SK-N-MC (cell line): ENCODE measurements at places on chromosomes 3 and 15.

GRCh38 chr3:197000211-197000610, 29.4 kb downstream of the MELTF start:
- DNase-seq = no peak

GRCh38 chr3:87246662-87247429, 19.7 kb downstream of the CHMP2B start:
- DNase-seq = no peak

DNA sequence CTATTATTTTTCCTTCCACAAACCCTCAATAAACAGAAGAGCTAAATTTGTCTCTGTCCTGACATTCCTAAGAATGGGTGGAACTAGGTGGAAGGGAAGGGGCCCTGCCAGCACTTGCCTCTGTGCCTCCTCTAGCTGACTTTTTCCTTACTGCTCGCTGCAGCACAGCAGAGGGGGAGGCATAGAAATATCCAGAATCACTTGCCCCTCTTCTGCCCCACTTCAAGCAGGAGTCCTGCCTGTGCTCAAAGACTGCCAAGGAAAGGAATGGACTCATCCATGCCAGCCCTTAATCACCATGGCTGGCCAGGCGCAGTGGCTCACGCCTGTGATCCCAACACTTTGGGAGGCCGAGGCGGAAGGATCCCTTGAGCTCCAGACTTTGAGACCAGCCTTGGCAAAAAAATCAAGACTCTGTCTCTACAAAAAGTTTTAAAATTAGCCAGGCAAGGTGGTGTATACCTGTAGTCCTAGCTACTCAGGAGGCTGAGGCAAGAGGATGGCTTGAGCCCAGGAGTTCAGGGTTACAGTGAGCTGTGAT, 51.8 kb downstream of the ADCY5 start:
- DNase-seq = no peak

DNA sequence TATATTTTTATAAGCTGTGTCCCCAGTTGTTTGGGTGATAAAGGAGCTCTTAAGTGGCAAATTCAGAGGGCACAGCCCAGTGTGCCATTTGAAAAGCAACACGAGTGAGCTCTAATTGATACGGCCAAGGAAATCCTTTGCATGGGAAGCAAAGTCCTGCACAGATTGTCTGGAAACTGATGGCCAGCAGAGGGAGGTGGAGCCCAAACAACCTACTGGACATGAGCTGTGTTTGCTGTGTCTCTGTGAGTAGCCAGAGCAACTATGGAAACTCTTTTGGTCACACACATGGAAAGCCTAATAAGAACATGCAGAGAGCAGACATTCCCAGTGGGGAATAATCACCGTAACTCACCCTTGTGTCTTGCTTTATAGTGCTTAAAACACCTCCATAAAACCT, 24.4 kb downstream of the ONECUT1 start:
- DNase-seq = no peak

DNA sequence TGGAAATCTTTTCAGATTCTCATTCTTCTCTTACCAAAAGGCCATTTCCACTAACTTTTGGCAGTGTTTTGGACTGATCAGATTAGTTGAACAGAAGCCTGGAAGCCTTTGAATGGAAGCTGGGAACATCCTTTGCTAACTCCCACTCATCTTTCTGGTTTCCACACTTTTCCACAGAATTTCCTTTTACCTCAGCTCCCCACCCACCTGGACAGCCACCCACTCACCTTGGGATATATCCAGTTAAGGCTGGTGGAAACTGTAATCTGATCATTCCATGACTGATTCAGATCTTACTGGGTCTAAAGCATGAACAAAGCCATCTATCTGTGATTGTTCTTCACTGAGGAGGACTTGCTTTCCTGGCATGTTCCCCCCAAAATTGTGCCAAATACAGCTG, 119.5 kb downstream of the CCNL1 start:
- DNase-seq = no peak

DNA sequence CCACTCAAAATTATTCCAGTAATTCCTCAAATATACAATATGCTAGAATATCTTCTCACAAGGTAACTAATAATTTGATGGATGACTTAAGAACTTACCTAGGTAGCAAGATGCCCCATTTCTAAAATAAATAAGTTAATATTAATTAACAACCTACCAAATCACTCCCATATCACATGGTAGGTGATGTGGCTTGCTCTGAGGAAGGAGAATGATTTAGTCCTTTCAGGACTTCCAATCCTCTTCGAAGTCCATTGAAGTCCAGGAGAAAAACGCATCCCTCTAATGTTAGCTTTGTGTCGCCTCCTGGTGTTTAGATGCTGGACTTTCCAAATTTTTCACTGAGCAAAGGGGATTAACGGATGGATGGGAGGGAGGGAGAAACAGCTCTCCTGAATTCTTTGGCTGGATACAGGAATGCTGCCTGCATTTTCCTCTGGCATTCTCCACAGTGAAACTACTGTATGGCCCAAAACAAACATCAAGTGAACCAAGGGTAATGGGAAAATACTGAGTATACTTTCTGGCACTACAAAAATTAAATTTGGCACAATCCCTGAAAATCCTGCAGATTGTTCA, 58.6 kb downstream of the PRICKLE2 start:
- no peak for DNase-seq

DNA sequence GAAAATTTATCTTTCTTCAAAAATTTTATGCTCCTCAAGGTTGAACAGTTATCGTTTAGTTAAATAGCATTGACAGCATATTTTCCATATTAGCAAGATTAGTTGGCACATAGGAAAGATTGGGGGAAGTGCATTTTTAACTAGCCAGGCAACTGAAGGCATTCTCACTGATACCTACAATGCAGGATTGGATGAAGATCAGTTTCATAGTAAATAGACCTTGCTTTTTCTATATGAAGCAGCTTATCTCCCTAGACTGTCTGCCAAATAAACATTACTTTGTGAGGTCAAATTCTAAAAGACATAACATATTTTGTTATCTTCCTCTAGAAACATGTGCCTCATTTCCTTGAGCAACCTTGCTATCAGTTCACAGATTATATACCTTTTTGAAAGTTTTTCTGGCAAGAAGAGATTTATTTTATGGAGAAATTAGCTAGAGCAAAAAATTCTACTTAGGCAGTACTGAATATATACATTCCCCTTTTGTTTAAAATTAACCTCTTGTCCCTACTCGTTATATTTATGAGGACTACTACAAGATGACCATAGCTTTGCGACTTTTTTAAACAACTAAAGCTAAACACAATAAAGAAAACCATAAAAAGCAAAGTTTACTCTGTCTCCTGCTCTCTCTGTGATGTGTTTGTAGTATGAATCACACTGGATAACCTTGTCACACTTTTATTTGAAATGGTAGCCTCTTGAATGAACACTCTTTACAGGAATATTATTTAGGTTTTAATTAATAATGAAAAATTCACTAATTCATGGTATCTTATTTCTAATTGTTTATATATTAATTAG, 654.9 kb upstream of the TBL1XR1 start:
- no peak for DNase-seq

DNA sequence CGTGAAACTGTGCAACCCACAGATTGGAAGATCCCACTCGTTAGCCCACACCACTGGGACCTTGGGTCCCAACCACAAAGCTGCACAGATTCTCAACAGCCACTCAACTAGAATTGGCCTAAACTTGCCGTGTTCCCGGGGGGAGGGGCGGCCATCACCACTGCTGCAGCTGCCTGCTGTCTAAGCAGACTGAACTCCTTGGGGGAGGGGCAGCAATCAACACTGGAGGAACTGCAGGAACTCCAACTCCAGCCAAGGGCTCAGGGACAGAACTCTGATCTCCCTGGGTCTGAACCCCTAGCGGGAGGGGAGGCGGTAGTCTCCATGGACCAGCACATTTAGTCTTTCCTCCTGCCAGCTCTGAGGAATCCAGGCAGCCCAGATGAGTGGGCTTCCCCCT, 205.9 kb downstream of the RSL24D1 start:
- no peak for DNase-seq

GRCh38 chr15:73856458-73857192, 16.7 kb upstream of the TBC1D21 start:
- no peak for DNase-seq

- DNase-seq = no peak
These were observed 93.6 kb upstream of the OSTN start for GRCh38 chr3:191105418-191105817.

DNA sequence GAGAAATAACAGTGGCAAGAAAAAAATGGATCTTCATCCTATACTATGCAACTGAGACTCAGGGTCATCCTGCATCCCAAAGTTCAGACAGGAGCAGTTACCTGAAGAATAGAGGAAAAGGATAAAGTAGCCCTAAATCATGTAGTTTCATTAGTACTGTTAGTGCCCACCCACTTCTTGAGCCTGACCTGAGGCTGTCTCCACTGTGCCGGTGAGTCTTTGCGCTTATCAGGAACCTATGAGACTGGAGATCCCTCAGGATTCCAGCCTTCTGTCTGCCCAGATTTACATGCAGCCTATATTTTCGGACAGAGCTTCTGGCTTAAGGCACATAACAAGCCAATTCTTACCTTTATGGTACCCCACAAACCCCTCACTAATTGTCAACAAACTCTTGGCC, 791.6 kb downstream of the ROBO1 start:
- DNase-seq = no peak

DNA sequence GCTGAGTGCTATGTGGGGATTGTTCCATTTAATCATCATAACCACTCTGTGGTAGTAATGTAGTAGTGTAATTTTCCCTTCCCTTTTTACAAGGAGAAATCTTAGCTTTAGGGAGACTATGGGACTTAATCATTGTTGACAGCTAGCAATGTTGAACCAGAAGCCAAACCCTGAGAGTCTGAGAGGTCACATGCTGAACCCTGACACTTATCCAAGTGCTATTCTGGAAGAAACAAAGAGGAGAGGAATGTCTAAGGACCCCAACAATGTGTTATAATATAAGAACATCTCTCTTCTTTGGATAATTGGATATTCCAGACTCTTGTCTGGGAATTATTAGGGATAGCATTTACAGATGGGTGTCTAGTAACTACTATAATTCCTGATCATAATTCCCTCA, 58.4 kb downstream of the GAP43 start:
- no peak for DNase-seq

GRCh38 chr3:171991166-171991565, 48.2 kb upstream of the FNDC3B start:
- no peak for DNase-seq

GRCh38 chr15:23690015-23690414, 2.9 kb upstream of the NDN start:
- DNase-seq = no peak

DNA sequence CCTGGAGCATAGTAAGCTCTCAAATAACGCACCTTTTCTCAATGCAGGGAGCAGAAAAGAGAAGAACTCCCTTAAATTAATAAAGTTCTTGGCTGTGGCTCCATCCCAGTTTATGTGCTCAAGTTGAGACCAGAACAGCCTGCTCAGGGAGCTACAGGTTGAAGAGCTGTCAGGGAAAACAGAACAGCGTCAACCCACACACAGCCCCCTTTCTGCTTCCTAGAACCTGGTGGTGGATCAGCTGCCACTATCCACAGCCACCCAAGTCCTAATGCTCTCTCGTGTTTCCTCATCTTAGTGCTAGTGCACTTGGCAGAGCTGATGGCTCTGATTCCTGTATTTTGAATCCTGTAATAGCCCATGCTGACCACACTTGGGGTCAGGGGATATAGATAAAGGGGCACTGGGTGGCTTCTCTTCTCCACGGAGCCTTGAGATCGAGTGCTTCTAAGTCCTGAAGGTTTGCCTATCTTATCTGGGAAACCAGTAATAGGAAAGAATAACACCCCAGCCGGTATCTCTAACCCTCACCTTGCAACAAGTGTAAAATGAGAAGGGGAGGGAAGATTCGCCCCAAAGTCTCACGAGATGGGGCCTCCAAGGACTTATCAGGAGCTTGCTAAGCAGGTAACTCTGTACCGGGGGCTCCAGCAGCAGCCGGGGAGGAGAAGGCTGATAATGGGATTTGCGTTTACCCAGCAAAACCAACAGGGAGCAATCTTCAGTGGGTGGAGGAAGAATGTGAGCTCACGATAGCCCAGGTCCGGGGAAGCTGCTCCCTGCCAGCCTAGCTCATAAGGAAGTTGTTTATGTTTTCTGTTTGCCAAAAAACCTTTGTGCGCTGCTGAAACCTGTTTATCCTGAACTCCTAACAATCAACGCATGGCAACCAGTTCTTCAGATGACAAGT, 136.2 kb upstream of the ICE2 start:
- no peak for DNase-seq

DNA sequence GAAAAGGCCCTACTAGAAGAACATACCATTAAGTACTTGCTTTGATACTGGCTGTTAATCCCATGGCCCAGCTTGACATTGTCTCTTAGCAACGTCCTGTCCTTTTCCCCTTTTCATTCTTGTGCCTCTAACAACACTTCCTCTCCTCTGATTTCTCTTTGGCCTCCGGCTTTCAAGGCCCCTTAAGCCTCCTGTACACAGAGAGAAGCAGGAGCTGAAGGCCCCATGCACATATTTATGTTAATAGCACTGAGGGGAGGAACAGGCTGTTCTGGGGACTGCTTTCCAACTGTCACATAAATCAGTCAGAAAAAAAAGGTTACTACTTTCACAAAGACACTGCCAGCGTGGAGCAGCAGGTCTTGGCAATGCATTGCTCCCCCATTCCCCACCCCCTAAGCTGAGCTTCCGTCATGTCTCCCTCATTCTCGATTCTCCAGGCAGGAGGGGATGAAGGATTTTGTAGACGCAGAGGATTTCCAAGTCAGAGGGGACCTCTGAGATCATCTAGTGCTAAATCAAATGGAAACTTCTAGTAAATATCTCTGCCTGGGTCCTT, 257.4 kb upstream of the ADAMTS9 start:
- no peak for DNase-seq

DNA sequence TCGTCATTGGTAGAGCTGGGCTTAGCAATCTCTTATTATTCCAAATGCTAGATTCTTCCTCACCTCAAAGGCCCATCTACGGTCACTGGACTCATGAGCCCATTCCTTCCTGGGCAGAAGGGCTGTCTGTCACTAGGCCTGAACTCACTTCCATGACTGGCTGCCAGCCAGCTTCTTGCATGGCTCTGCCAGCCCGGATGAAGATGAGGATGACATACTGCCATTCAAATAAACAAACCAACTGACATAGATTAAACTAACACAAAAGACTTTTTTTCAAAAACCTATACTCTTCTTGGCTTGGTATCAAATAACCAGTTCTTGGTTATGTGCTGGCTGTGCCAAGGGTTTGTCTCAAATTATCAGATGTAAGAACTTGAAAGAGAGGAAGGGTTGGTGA, 23.8 kb downstream of the ISL2 start:
- DNase-seq = no peak
